ENCODE measurements at places on chromosomes 7 and 10.

- DNase-seq, result no peak
These were observed 63.3 kb upstream of the THSD7A start for GRCh38 chr7:11895337-11895736.

DNA sequence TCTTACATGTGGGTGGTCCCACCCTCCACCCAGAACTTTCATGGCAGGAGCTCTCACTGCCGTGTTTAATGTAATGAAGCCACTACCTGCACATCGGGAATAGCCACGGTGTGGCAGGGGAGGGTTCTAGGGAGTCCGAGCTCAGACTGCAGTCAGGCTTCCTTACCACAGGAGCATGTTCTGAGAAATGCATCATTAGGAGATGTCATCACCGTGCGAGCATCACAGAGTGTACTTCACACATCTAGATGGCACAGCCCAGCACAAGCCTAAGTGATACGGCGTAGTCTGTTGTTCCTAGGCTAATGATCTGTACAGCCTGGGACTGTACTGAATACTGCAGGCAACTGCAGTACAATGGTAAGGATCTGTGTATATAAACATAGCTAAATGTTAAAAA is 153.0 kb upstream of the LANCL2 start:
- no peak for DNase-seq

DNA sequence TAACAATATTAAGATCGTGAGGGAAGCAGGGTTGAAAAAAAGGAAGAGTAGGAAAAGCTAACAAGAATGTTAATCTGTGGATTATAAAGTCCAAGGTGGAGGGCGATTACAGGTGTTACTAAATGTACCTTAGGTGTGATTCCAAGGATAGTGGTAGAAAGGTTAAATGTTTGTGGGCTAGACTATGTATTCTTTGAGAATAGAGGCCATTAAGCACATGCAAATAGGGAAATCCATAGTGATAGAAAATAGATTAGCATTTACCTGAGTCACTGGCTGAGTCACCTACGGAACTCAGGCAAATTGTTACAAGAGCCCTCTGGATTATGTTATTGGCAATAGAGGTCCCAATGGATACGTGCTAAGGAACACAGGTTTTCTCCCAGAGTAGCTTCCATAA is 9.0 kb downstream of the MGAM2 start:
- DNase-seq, result no peak

- no peak for DNase-seq
These were observed 17.1 kb downstream of the IQCE start for GRCh38 chr7:2575733-2576340.

- no peak for DNase-seq
These were observed 67.1 kb downstream of the MTURN start for GRCh38 chr7:30201921-30202320.

GRCh38 chr10:7409732-7410168 is 1.1 kb downstream of the SFMBT2 start:
- DNase-seq, result no peak

DNA sequence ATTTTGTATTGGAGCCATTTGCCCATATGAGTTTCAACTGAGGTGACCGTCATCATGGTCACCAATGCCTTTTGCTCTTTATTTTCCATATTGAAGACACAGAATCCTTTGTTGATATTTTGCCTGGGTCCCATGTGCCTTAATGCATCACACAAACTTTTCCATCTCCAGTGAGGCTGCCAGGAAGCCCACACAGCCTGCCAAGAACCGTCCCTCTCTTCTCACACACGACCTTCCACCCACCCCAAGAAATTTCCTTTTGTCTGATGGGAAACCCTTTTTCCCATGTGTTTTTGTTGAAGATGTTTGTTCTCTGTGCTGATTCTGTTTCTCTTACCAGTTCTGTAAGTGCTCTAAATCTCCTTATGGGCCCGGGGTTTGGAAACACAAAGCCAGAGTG is 168.9 kb downstream of the CSTF2T start:
- DNase-seq, result no peak

DNA sequence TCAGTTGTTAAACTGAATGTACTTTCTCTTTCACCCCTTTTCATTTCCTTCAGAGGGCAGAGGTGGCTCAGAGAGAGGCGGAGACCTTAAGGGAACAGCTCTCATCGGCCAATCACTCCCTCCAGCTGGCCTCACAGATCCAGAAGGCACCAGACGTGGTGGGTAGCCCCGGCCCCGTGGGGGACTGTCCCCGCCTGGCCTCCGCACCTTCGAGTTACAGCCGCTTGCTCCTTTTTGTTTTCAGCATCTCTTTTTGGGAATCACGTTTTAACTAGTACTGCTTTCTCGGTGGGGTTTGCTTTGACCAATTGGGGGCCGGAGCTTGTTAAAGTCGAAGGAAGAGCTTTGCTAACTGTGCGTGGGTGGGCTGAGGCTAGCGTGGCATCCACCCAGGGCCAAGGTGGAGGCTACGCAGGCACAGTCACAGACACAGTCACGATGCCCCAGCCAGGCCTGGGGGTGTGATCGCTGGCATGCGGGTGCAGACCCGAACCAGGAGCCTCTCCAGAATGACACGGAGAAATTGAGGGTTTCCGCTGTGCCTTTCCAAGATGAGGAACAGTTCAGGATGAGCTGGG is 116.2 kb upstream of the SH2B2 start:
- no peak for DNase-seq

DNA sequence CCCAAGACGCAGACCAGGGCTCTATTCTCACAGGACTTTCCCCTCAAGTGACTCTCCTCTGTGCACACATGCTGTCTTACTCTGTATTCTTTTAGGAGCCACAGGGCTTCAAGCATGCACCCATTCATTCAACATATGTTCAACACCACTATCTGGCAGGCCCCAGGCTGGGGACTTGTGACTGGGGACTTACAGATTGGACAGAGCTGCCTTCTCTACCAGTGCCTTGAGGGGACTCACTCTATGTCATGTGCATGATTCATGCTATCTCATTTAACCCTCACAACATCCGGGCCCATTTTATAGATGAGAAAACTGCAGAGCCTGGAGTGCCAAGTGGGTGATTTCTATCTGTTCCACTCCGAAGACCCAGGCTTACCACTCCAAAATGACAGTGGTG is 34.3 kb downstream of the MYL10 start:
- no peak for DNase-seq

DNA sequence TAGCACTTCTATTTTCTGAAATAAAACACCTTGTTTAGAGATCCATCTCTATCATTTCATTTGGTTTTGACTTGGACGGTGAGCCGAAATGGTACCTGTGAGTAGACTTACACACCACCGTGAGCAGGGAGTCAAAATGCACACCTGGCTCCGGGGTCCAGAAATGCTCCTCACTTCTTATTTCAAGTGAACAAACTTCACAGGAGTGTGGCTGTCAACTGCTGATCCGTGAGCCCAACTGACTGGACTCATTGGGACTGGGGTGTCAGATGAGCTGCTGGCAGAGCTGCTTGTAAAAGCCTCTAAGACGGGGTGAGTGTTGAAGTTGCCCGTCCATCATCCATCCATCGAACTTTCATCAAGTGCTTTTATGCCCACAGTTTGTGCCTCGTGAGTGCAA is 435.5 kb downstream of the GLRX3 start:
- no peak for DNase-seq

GRCh38 chr7:33632840-33633525 is 272.4 kb upstream of the BMPER start:
- DNase-seq, result no peak

GRCh38 chr7:130201796-130202195 is 3.4 kb downstream of the TMEM209 start:
- DNase-seq, result no peak

- no peak for DNase-seq
These were observed 54.3 kb downstream of the ERCC6 start for GRCh38 chr10:49484486-49485235.

- no peak for DNase-seq
These were observed 242.8 kb downstream of the ELFN1 start for GRCh38 chr7:1912593-1913465.

DNA sequence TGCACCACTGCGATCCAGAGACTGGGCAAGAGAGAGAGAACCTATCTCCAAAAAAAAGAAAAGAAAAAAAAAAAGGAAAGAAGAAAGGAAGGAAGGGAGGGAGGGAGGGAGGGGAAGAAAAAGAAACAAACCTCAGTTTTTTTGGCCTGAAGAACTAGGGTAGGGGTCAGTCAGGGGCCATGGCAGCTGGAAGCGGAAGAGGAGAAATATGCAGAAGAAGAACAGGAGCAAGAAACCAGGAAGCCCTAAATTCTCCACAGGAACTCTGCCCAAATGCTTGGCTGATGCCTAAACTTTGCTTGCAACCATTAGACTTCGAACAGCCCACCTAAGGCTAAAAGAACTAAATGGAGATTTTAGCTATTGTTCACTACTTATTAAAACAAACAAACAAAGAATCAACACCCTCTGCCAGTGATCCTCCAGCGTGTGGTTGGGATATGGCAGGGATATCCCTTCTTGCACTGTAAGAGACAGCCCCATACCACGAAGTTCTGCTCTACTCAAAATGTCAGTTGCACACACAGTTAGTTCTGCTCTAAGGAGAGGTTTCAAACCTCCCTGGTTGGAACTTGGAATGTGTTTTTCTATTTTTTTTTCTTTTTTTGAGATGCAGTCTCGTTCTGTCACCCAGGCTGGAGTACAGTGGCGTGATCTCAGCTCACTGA is 139.5 kb downstream of the FAM107B start:
- no peak for DNase-seq

DNA sequence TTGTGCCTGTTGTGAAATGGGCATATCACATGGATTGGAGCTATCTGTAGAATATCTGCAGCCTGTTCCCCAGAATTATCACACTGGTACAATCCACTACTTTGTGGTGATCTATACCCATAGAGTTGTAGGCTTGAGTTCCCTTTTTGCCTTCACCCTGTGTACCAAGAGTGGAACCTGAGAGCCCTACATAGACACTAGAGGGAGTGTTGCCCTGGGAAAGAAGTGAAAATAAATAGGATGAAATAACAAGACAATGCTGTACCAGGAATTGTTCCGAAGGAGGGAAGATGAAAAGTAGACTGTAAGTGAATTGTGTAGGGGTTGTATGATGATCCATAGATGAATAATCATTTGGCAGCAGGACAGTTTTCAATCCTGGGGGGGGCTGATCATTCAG is 9.0 kb downstream of the SORCS3 start:
- DNase-seq, result no peak

- no peak for DNase-seq
These were observed 31.3 kb downstream of the ANXA8 start for GRCh38 chr10:47452495-47453140.

DNA sequence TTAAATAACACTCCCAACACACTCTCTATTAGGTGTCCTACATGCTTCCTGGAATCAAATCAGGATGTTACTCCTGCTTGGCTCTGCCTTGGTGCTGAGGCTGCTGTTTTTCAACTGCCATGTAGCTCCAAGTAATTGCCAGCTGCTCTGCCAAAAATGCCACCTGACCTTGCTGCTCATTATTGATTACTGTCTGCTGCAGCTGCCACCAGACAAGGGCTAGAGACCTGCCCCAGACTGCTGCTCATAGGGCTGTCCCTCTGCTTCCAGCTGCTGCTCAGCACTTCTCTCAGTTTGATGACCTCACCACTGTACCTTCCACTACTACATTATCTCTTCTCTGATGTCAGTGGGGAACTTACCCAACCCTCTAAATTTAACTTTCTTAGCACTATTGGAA is 102.5 kb downstream of the PCLO start:
- DNase-seq, result no peak

DNA sequence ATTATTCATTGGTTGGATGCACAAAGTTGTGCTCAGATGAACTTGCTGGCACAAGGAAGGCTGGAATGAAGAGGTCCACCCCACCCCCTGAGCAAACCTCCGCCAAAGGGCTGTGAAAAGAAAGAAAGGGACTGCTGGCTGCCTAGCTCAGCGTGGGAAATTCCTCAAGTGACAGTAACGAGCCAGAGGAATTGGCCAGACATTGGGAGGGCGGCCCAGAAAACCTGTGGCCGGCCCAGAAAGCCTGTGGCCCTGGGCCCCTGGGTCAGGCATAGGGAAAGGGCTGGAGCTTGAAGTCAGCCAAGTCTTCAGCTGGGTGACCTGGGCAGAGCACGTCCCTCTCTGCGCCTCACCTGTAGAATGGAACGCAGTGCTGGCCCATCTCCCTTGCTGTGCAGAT is 30.6 kb upstream of the CTBP2 start:
- DNase-seq, result no peak

DNA sequence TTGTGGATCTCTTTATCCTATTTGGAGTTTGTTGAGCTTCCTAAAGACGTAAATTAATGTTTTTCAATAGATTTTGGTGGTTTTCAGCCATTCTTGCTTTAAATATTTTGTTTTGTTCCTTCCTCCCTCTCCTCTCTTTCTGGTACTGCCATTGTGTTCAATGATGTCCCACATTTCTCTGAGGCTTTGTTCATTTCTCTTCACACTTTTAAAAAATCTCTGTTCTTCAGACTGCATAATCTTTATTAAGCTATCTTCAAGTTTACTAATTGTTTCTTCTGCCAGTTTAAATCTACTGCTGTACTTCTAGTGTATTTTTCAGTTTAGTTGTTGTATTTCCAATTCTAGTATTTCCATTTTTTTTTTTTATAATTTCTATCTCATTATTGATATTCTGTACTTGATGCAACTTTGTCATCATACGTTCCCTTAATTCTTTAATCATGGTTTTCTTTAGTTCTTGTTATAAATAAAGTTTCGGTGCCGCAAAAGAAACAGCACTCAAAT is 45.6 kb upstream of the FZD9 start:
- no peak for DNase-seq

DNA sequence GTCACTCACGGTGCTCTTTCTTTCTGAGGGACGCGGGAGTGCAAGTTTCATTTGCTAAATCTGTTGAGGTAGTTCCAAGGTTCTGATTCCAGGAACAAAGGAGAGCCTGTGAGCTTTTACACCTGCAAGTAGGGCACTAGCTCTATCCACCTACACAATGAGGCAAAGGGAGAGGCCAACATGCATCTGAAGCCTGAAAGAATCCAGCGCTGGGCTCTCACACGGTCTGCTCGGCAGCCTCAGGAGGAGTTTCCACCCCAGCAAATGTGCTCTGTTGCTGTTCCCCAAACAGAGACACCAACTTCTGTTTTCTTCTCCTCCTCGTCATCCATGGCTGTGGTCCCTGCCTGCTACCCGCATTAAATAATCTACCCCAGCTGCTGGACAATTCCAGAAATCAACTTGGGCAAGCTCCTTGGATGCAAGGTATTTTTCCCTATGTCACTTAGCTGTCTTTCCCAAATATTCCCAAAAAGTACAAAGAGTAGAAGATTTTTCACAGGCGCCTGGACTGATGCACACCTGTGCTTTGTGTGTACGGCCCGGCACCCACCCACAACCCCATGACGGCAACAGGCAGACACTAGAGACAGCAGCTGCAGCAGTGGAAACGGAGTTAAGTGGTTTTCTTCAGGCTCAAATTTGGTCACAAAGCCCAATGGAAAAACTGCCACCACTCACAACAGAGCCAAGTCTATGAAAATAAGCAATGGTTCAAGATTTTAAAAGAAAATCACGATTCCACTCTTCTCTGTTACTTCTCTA is 176.8 kb downstream of the ZMYND11 start:
- no peak for DNase-seq

- no peak for DNase-seq
These were observed 183.7 kb downstream of the FGFR2 start for GRCh38 chr10:121414366-121415062.
